Upper lobe of left lung (tissue), 6 donors: ENCODE measurements at places on chromosomes 2 and 18. TPM values are rescaled to one million over a fixed set of nuclear protein-coding genes. Genes with fewer than 3 reads are reported as not detected.

- H3K4me1 ChIP-seq = peaks cover 10% of the 10 kb centered on the region
- H3K4me3 ChIP-seq = peak overlapping the region; percentile 72
- no peaks in the 10 kb centered on the region for H3K27me3 ChIP-seq
Measured at GRCh38 chr2:71466301-71467179, 13.2 kb downstream of the DYSF start.

- DNase-seq = no peak
- no peak overlapping the region for H3K27ac ChIP-seq
- no peak overlapping the region for H3K4me3 ChIP-seq
- H3K36me3 ChIP-seq = no peaks in the 10 kb centered on the region
- H3K27me3 ChIP-seq = no peaks in the 10 kb centered on the region
Measured at GRCh38 chr2:2633017-2633416, 301.9 kb upstream of the MYT1L start.

MZT2B gene
- 203 TPM for total RNA-seq

SH3RF3 gene
- 21.0 TPM for total RNA-seq

LCLAT1 gene
- 7.0 TPM for total RNA-seq

GRCh38 chr2:158006961-158007719 is 94.5 kb upstream of the UPP2 start:
- no peak overlapping the region for H3K4me3 ChIP-seq
- no peaks in the 10 kb centered on the region for H3K4me1 ChIP-seq
- DNase-seq = peak; percentile 73

KCNIP3 gene
- 5.9 TPM for total RNA-seq

GRCh38 chr2:16244153-16244965 is 304.0 kb downstream of the MYCN start:
- no peak overlapping the region for H3K27ac ChIP-seq
- no peak for DNase-seq
- no peaks in the 10 kb centered on the region for H3K36me3 ChIP-seq
- H3K4me1 ChIP-seq = no peaks in the 10 kb centered on the region
- no peak overlapping the region for H3K4me3 ChIP-seq

GRCh38 chr2:48357351-48357750 is 172.6 kb upstream of the STON1 start:
- H3K4me1 ChIP-seq = peaks cover 32% of the 10 kb centered on the region
- no peaks in the 10 kb centered on the region for H3K36me3 ChIP-seq
- no peak overlapping the region for H3K4me3 ChIP-seq

RNF144A gene
- total RNA-seq = 12.8 TPM

DNA sequence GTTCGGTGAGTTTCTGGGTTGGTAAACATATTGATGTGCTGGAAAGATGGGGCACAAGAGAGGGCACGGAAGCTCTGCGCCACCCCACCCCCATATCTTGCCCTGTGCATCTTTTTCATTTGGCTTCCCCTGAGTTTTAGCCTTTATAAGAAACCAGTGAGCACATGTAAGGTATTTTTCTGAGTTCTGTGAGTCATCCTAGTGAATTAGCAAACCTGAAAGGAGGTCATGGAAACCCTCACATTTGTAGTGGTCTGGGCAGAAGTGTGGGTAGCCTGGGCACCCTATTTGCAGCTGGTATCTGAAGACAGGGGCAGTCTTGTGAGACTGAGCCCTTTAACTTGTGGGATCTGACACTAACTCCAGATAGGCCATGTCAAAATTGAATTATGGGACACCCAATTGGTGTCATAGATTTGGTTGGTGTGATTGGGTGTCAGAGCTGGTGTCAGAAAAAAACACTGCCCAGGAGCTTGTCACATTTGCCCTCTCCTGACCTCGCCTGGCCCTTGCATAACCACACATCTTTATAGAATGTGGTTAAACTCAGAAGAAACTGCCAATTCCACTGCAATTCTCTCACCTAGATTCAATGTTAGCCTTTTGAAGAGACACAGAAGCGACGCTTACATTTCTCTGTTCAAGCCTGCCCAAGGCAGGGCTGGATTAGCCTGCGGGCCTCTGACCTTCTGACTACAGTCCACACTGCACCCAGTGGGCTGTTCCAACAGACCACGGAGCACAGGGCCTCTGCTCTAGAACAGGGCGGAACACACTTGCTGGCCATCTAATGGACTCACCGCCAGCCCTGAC is 12.0 kb upstream of the GALM start:
- peak overlapping the region; percentile 53 for H3K27ac ChIP-seq
- no peak for DNase-seq
- H3K27me3 ChIP-seq = no peaks in the 10 kb centered on the region
- H3K36me3 ChIP-seq = no peaks in the 10 kb centered on the region

DNA sequence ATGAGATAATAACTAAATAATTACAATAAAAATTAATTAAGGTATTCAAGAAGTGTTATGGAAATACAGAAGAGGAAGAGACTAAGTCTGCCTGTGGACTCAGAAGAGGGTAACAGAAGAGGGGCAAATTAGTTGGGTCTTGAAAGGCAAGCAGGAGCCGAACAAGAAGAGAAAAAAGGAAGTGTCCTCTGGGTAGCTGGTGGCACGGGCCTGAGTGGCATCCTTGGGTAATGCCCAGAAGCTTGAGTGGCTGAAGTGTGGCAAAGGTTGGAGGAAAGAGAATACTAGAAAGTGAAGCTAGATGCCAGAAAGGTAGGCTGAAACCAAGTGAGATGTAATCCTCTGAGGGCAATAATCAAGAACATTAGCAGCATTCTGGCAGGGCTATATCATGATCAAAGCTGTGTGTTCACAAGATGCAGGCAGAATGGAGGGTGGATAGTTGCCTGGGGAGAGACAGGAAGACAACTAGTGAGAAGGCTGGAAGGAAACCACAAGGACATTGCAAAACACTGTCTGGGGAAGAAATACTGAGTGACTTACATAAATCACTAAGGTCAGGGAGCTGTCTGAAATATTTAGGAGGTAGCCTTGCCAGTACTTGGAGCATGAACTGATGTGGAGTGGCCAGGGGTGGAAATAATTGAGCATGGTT is 16.2 kb downstream of the DOCK10 start:
- no peak for DNase-seq
- H3K36me3 ChIP-seq = no peaks in the 10 kb centered on the region
- H3K4me1 ChIP-seq = no peaks in the 10 kb centered on the region
- no peak overlapping the region for H3K27ac ChIP-seq
- no peaks in the 10 kb centered on the region for H3K27me3 ChIP-seq

DNA sequence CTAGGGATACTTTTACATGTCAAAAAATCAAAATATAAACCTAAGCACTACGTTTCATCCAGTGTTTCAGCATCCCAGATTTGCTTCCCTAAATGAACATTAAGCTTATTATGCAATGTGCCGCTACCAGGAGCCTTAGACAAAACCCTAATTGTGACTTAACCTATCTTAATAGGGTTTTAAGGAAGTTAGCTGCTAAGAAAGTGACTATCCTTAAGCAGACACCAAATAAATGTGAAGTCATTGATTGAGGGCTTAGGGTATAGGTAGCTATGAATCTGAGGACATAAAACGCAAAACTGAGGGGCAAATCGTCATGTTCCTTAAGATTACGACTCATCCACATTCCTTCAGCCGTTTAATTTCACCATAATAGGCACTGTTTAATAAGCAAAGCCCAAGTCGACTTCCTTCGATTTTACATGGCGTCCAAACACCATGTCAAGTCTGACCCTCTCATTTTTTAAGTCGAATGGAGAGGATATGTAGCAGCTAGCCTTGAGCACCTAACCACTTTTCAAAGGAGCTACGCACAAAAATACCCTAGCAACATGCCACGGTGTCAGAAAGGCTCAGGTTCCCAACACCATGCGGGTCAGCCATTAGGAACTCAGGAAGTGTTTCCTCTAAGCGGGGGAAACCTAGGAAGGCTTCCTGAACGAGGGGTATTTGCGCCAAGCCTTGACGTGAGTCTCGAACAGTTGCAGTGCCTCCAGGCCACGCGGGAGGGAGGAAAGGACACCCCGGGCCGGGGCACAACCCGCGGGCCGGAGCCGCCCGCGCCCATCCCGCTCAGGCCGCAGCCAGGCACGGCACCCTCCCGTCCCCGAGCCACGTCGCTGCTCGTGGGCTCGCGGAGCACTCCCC is 1.0 kb downstream of the HDLBP start:
- peak overlapping the region; percentile 88 for H3K4me3 ChIP-seq
- H3K27ac ChIP-seq = peak overlapping the region; percentile 99
- no peaks in the 10 kb centered on the region for H3K36me3 ChIP-seq

DNA sequence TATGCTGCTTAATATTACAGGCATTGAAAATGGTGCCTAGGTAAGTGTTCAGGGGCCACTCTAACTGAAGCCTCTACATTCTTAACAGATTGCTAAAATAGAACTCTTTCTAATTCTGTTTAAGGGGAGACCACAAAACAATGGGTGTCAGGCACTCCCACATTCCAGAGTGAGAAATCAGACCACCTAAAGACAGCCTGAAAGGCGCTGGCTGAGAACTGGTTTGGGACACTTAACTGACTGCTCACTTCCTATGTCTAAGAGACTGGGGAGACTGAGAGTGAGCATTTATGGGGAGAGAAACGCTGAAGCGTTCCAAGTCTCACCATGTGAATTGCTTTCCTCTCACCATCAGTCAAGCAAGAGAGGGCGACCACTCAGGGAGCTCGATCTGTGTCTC is 108.8 kb upstream of the ITGB6 start:
- H3K27me3 ChIP-seq = no peaks in the 10 kb centered on the region
- H3K27ac ChIP-seq = no peak overlapping the region
- no peak overlapping the region for H3K4me3 ChIP-seq

DNA sequence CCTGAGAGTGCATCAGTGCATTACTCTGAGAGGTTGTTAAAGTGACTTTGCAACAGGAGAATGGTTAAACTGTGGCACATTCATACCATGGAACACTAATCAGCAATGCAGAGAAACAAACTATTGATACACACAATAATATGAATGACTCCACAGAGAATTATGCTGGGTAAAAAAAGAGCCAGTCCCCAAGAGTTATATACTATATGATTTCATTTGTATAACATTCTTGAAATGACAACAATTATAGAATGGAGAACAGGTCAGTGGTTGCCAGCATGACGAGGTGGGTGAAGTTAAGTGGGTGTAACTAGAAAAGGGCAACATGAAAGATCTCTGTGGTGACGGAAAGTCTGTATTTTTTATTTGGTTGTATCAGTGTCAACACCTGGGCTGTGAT is 3.0 kb upstream of the NT5C1B start:
- H3K4me1 ChIP-seq = no peaks in the 10 kb centered on the region
- DNase-seq = no peak
- H3K27me3 ChIP-seq = no peaks in the 10 kb centered on the region
- H3K27ac ChIP-seq = no peak overlapping the region

ITPRIPL1 gene
- total RNA-seq = 1.0 TPM

- H3K27ac ChIP-seq = no peak overlapping the region
- no peak for DNase-seq
- no peaks in the 10 kb centered on the region for H3K27me3 ChIP-seq
Measured at GRCh38 chr2:163207693-163208370, 369.3 kb upstream of the KCNH7 start.

DNA sequence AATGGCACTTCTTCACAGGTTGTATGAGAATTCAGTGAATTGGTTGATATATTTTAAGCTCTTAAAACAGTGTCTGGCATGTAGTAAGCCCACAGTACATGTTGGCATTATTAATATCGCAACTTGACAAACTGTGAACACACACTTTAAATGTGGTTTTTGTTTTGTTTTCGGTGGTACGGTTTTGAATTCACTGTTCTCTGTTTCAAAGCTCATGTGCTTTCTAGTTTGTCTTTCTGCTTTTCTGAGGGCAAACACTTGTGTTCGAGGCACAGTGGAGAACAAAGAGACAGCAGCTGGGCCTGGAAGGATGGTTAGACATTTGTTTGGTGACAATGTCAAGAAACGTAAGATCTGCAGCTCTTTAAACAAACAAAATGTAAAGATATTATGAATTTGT is 276.5 kb upstream of the MC4R start:
- no peak overlapping the region for H3K27ac ChIP-seq
- DNase-seq = no peak
- no peaks in the 10 kb centered on the region for H3K4me1 ChIP-seq
- H3K27me3 ChIP-seq = no peaks in the 10 kb centered on the region

IL36RN gene
- total RNA-seq = not detected

TANC1 gene
- 73.2 TPM for total RNA-seq

NXPH2 gene
- not detected for total RNA-seq

KRTCAP3 gene
- 29.5 TPM for total RNA-seq

HMSD gene
- 0.30 TPM for total RNA-seq

DNA sequence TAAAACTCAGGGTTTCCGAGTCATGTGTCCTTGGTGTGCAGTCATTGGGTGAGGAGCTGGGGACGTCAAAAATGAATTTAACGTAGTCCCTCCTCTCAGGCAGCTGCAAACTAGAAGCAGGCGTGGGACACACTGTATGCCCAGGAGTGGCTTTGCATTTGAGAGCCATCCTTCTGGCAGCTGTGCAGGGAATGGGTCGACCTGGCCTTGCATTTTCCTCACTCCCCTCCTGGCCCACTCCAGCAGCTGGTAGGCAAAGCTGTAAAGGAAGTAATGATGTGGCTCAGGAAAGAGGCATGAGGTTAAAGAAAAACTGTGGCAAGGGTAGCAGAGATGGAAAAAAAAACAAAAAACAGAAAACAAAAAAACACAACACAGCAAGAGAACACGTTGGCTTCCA is 46.5 kb downstream of the RNF144A start:
- peaks cover 18% of the 10 kb centered on the region for H3K4me1 ChIP-seq
- no peak for DNase-seq
- H3K4me3 ChIP-seq = no peak overlapping the region
- H3K27me3 ChIP-seq = no peaks in the 10 kb centered on the region
- no peaks in the 10 kb centered on the region for H3K36me3 ChIP-seq

DNA sequence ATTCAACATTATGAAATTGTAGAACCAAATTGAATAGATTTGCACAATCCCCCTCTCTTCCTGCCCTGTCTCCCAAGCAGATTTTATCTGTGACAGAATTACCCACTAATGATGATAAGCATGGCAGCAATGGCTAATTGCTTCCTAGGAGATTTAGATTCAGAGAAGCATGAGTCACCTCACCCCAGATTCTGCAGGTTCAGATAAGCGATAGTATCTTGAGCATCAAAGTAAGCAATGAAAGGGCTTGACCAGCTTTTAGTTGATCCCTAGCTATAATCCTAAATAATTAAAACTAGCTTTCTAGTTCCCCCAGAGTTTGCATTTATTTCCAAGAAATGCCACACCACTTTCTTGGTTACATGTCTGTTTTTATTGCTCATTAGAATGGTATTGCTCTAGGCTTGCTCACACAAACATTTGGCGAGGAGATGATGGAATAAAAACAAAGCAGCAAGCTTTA is 204.3 kb downstream of the GULP1 start:
- no peaks in the 10 kb centered on the region for H3K4me1 ChIP-seq
- H3K27ac ChIP-seq = no peak overlapping the region
- no peaks in the 10 kb centered on the region for H3K27me3 ChIP-seq
- no peaks in the 10 kb centered on the region for H3K36me3 ChIP-seq
- DNase-seq = no peak
- H3K4me3 ChIP-seq = no peak overlapping the region

GRCh38 chr2:71989671-71990070 is 158.0 kb downstream of the CYP26B1 start:
- no peaks in the 10 kb centered on the region for H3K36me3 ChIP-seq
- DNase-seq = no peak
- no peak overlapping the region for H3K4me3 ChIP-seq
- no peaks in the 10 kb centered on the region for H3K27me3 ChIP-seq
- H3K27ac ChIP-seq = no peak overlapping the region

- H3K27me3 ChIP-seq = no peaks in the 10 kb centered on the region
- H3K27ac ChIP-seq = peak overlapping the region; percentile 30
Measured at GRCh38 chr2:64391424-64391823, 62.5 kb upstream of the LGALSL start.

GRCh38 chr2:207490441-207490840 is 39.3 kb upstream of the CREB1 start:
- H3K4me1 ChIP-seq = no peaks in the 10 kb centered on the region
- H3K4me3 ChIP-seq = no peak overlapping the region
- H3K27me3 ChIP-seq = no peaks in the 10 kb centered on the region
- H3K36me3 ChIP-seq = no peaks in the 10 kb centered on the region
